ENCODE measurements at places on chromosomes 2 and 18.

GRCh38 chr2:47499621-47500309, 96.8 kb downstream of the MSH2 start:
- no peak for DNase-seq

GRCh38 chr2:71299507-71299906, 32.1 kb upstream of the ZNF638 start:
- DNase-seq: no peak

DNA sequence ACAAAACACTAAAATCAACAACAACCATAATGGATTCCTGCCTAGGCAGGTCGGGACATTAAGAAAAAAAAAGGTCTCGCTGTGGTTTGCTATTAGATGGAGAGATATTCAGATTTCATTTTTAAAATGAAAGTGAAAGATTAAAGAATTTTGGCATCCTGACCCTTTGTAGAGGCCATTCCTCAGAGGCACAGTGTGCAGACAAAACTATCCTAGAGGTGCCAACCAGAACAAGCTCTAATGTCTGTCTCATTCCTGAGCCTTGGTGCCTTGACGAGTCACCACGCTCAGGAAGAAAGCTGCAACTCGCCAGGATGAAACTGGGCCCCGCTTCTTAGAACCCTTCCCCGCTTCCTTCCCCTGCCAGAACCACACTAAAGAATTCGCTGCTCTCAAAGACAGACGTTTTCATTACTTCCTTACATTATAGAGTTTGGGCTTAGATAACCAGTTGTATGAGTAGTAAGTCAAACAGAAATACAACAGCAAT, 156.0 kb downstream of the TGIF1 start:
- peak; percentile 24 for DNase-seq

GRCh38 chr18:11689669-11690565, 853 bp downstream of the GNAL start:
- no peak for DNase-seq

DNA sequence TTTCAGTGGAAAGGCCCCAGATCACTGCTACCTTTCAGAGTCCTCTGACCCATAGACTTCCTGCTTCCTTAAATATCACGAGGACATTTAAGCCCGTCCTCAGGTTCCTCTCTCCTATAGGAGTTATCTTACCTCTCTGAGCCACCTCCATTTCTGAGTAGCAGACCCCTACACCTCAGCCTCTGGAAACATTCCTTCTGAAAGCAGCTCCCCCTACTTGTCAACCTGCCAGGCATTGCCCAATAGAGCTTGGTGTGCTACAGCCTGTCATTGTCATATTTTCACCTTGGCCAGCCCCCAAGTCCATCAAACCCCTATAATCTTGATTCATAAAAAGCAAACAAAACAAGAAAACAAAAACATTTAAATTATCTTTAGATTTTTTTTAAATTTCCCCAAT, 717.9 kb upstream of the SLC8A1 start:
- no peak for DNase-seq

- DNase-seq: no peak
Measured at GRCh38 chr2:18398833-18399232, 161.6 kb downstream of the RDH14 start.

DNA sequence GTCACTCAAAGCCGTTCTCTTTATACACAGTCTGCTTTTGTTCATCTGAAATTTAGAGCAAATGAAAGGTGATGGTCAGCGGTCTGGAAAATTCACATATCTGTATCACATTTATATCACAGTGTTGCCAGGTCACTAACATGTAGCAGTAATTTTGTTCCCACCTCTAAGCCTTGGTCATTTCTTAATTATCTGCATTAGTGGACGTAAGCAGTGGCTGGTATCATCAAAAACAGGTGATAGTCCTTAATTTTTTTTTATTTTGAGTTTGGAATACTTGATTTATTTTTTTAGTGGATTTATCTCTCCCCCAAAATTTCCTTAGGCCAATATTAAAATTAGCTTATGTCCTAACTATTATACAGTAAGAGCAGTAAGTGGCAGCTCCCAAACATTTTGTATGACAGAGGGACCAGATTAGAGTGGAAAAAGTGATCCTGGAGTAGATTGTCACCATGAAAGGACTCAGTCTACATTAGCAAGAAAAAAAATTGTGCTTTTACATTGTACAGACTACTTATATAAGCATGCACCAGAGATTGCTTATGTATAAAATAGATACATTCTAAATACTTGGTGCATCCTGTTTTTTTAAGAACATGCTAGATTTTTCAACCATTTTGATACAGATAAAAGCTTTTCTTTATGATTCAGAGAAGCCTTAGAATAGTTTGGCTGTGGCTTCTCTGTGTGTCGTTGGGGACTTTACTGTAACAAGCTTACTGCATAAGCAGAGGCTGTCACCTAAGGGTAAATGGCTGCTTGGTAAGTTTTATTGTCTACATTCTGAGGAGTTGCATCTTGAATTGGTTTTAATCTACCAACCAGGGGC, 65.0 kb downstream of the MAPRE2 start:
- no peak for DNase-seq

GRCh38 chr18:63071701-63072141, 247.8 kb downstream of the BCL2 start:
- no peak for DNase-seq

GRCh38 chr18:23964282-23965238, 50.0 kb upstream of the TTC39C start:
- DNase-seq: peak; percentile 62

DNA sequence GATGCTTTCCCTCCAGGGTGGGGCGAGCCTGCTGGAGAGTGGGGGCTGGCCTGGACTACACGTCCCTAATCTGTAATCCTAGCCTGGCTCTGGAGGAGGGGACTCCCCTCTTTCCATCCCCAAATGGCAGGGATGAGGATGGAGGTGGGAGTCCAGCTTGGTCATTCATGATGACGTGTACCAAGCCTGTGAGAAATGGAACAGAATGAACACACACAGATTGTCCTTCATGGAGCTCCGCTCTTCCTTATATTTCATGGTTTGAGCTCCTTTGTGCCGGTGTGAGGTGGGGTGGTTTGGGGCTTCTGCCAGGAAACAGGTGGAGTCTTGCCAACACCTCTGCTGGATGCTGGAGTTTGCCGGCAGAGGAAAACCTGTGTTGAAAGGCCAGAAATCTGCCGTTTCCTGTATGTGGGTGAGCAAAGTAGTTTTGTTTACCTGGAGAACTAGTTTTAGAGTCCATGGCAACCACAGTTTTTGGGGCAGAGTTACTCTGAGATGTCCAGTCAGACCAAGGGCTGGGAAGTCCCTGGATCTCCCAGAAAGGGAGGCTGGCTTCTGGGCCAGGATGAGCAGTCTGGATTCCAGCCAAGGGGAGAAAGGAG, 417.6 kb upstream of the MEX3C start:
- no peak for DNase-seq

DNA sequence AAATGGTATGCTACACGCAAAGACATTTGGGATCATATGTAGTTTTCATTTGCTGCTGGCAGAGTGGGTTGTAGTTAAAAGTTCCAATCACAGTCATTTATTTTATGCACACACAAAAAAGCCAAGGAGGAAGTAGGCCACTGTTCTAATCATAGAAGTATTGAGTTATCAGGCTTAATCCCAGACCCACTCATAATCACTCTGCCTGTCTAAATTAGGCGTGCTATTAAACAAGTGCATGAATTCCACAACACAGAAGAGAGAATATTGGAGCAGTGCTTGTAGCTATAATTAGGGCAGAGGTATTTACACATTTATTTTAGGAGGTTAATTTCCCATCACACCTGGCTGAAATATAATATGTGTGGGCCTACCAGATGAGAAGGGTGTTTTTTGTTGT, 65.7 kb upstream of the FIGN start:
- DNase-seq: no peak

- DNase-seq: no peak
Measured at GRCh38 chr2:86274918-86275275, 62.5 kb downstream of the REEP1 start.

DNA sequence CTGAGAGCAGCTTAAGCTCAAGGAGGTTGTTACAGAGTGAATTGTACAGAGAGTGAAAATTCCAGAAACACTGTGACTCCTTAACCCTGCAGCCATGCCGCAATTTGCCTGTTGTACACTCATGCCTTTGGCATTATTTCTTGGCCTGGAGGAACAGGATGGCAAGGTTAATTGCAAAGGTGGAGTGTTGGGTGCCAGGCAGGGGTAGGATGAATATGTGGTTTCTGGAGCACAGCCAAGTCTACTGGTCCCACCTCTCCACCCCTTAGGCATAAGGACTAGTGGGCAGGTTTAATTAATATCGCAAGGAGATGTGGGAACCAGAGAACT, 250.2 kb downstream of the LRRTM1 start:
- DNase-seq: no peak

DNA sequence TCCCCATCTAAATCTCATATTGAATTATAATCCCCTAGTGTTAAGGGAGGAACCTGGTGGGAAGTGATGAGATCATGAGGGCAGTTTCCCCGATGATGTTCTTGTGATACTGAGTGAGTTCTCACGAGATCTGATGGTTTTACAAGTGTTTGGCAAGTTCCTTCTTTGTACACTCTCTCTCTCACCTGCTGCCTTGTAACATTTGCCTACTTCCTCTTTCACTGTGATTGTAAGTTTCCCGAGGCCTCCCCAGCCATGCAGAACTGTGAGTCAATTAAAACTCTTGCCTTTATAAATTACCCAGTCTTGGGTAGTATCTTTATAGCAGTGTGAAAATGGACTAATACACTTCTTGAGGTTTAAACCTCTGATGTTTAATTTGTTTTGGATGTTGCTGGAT, 177.5 kb downstream of the CD8B2 start:
- no peak for DNase-seq

GRCh38 chr18:25329783-25330182, 22.2 kb downstream of the ZNF521 start:
- no peak for DNase-seq

DNA sequence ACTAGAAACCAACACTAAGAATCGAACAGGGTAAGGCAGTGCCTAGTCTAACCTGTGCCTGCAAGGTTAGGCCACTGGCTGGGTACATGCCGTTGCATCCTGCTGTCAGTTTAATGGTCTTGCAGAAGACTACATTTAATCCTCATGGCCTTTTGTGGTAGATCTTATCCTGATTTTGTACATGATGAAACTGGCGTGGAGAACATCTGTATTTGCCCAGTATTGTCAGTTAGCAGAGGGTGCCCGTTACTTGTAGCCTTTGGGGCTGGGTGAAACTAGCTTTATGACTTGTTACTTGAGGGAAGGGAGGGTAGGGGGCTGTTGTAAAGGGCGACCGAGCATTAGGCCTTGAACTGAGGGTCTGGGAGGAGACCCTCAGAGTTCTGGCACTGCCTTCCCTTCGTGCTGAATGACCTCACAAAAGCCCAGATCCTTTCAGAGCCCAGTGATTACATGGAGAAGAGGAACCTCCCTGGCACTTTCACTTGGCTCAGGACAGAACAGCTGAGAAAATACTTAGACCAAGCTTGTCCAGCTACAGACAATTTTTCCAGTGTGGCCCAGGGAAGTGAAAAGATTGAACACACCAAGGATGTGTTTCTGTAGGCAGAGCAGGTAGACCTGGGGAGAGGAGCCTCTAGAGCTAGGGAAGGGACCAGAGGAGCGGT, 19.5 kb downstream of the SLC20A1 start:
- DNase-seq: no peak

- DNase-seq: no peak
Measured at GRCh38 chr2:71789556-71790204, 336.3 kb downstream of the DYSF start.

GRCh38 chr2:190023860-190024259, 38.7 kb downstream of the MSTN start:
- no peak for DNase-seq

DNA sequence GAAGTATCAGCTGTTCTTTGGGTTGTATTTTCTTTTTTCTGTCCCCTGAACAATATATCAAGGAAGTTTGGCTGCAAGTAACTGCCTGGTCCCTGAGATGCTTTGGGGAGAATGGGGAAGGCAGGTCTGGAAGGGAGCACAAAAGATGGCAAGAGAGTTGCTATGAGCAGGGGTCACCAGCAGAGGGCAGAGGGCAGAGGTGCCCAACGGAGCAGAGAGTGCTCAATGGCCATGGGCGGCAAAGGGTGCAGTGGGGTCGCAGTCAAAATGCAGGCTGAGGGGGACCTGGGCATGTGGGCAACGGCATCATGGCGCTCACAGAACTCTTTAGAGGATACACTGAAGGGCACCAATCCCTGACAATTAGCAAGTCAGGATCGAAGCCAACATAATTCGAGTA, 107.7 kb upstream of the ATP8B1 start:
- DNase-seq: no peak

- DNase-seq: no peak
Measured at GRCh38 chr2:241224851-241225438, 36.5 kb downstream of the ANO7 start.

GRCh38 chr2:98902209-98903063, 33.6 kb downstream of the CRACDL start:
- DNase-seq: no peak

GRCh38 chr18:58097121-58097906, 53.3 kb downstream of the NEDD4L start:
- DNase-seq: no peak

DNA sequence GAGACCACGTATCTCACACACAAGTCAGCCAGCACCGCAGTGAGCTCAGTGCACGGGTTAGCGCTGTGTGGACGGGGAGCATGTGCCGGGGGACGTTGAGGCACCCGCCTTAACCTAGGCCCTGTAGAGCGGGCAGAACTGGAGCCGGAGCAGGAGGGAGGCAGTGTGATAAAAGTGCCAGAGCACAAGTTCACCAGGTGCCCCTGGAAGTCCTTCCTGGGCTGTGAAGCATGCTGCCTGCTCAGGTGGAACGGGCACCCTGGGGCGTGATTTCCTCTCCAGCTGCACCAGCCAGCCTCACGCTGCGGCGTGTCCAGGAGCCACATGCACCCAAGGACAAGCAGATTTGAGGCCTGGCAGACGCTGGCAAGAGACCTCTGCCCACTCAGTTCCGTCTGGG, 50.3 kb downstream of the ITGB1BP1 start:
- no peak for DNase-seq

- DNase-seq: no peak
Measured at GRCh38 chr2:119241205-119241532, 17.5 kb downstream of the STEAP3 start.

GRCh38 chr2:31539505-31539904, 41.2 kb downstream of the SRD5A2 start:
- no peak for DNase-seq

- DNase-seq: peak; percentile 91
Measured at GRCh38 chr2:127701193-127701650, at the start of gene SFT2D3. SFT2D3 (plus strand) TSS chr2:127701497; CDS start chr2:127701529, 32 bp downstream.

GRCh38 chr2:177983183-177983788, 89.3 kb downstream of the PDE11A start:
- DNase-seq: peak; percentile 5

GRCh38 chr2:142082368-142082767, 48.4 kb downstream of the LRP1B start:
- DNase-seq: no peak

DNA sequence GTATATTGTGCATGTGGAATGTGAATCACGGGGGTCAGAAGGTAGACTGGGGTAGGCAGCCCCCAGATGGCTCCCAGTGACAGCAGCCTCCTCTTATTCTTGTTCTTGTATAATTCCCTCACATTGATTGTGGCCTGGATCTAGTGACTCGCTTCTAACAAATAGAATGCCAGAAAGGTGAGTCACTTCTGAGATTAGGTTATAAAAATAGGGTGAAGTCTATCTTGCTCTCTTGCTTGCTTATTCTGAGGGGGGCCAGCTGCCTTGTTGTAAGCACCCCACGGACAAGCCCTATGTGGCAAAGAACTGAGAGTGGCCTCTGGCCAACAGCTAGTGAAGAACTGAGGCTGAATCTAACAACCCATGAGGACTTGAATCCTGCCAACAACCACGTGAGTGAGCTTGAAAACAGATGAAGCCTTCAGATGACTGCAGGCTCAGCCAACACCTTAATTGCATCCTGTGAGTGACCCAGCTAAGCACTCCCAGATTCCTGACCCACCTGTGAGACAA, 15.6 kb upstream of the RMND5A start:
- no peak for DNase-seq
